Left forelimb (tissue), 1 donor: ENCODE measurements at places on chromosomes 16 and 17.
A peak's percentile ranks its signal among the peaks of the same experiment; 100 is the strongest.

DNA sequence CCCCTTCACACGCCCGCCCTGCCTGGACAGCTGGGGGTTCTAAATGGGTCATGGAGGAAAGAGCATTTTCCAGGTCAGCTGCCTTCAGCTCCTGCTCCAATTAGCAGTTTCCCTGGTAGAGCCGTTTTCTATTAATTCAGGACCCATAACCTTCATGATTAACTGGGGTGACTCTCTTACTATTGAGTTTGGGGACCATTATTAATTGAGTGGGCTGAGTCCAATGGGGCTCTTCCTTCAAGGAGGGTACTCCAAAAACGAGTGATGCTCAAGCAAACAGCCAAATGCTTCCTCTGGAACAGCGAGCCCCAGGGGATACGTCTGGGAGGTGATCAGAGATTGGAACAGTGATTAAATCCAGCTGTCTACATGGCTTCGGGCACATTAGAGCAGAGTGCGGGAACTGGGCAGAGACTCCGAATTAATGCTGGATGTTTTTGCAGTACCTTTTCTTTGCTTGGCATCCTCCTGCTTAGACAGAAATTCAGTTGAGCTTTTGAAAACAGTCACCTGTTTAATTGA lies 68.1 kb upstream of the CACNG3 start:
- no peak for DNase-seq

- no peak for DNase-seq
Observed at GRCh38 chr17:64399071-64399766, 8.6 kb upstream of the PECAM1 start.

- DNase-seq: peak; percentile 70
Observed at GRCh38 chr17:61404913-61405685, 5.5 kb downstream of the TBX2 start.

- DNase-seq: no peak
Observed at GRCh38 chr17:67164302-67164701, 80.7 kb downstream of the HELZ start.

- DNase-seq: no peak
Observed at GRCh38 chr17:75047398-75048098, 523 bp downstream of the KCTD2 start.

- DNase-seq: no peak
Observed at GRCh38 chr16:85029981-85030401, 2.4 kb downstream of the KIAA0513 start.

- no peak for DNase-seq
Observed at GRCh38 chr16:85089525-85089924, 22.7 kb downstream of the CIBAR2 start.

DNA sequence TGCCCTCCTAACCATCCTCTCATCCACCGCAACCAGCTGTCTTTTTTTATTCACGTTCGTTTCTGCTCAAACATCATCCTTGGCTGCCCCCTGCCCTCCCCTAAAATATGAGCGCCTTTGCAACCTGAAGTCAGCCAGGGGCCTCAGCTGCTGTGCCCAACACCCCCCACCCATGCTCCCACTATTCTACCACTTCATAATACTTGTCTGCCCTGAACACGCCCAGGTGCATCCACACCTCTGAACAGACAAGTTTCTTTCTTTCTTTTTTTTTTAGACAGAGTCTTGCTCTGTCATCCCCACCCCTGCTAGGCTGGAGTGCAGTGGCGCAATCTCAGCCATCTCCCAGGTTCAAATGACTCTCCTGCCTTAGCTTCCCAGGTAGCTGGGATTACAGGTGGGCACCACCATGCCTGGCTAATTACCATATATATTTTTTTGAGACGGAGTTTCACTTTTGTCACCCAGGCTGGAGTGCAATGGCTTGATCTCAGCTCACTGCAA lies 26.9 kb downstream of the CEP295NL start:
- DNase-seq: no peak

GRCh38 chr17:41801374-41802271 lies 10.1 kb downstream of the P3H4 start:
- DNase-seq: peak; percentile 88

GRCh38 chr16:85615852-85616606 lies 2.9 kb downstream of the GSE1 start:
- DNase-seq: peak; percentile 87

DNA sequence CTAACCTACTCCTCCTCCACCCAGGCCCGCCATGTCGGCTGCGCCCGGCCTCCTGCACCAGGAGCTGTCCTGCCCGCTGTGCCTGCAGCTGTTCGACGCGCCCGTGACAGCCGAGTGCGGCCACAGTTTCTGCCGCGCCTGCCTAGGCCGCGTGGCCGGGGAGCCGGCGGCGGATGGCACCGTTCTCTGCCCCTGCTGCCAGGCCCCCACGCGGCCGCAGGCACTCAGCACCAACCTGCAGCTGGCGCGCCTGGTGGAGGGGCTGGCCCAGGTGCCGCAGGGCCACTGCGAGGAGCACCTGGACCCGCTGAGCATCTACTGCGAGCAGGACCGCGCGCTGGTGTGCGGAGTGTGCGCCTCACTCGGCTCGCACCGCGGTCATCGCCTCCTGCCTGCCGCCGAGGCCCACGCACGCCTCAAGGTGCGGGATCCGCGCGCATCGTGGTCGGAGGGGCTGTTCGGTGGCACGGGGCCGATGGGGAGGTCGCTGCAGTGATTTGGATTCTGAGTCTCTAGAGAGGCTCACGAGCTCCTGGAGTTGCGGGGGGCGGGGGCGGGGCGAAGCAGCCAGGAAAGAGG lies 878 bp downstream of the TRIM72 start:
- DNase-seq: no peak

- DNase-seq: no peak
Observed at GRCh38 chr17:42240201-42240600, 36.0 kb downstream of the STAT5B start.

GRCh38 chr16:69270395-69270794 lies 40.8 kb upstream of the VPS4A start:
- DNase-seq: no peak
